ENCODE measurements at places on chromosomes 13 and 19.

- no peak for DNase-seq
Measured at GRCh38 chr13:34900288-34900739, 41.8 kb upstream of the NBEA start.

DNA sequence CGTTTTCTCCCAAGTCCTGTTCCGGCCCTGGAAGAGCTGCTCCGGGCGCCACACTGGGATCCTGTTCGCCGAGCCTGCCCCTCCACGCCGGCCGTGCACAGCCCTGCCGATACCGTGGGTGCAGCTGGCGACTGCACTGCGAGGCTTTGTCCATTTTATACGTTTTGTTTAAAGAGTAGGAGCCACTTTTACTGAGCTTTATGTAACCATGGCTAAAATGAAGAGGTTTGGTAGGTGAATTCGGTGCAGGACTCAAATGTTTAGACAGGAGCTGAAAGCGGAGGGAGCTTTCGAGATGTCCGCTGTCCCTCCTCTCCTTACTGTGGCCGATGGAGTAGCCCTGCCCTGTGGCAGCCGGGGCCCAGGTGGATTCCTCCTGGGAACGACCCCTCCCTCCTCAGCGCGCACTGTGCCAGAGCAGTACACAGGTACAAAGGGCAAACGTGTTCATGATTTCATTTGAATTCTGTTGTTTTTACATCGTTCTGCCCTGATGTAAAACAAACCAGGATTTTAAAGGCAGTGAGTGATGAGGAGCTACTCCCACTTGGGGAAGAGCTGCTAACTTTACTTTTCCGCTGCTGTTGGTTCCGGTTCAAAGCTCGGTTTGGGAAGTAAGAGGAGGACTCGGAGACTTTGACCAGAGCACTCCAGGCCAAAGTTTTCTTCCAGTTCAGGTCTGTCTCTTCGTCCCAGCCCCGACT is 1.7 kb downstream of the COL4A2 start:
- no peak for DNase-seq

- no peak for DNase-seq
Measured at GRCh38 chr19:611481-611868, 21.8 kb downstream of the HCN2 start.

- no peak for DNase-seq
Measured at GRCh38 chr19:16340092-16340491, 15.5 kb downstream of the KLF2 start.

- DNase-seq = no peak
Measured at GRCh38 chr13:22320991-22321390, 650.1 kb downstream of the FGF9 start.

DNA sequence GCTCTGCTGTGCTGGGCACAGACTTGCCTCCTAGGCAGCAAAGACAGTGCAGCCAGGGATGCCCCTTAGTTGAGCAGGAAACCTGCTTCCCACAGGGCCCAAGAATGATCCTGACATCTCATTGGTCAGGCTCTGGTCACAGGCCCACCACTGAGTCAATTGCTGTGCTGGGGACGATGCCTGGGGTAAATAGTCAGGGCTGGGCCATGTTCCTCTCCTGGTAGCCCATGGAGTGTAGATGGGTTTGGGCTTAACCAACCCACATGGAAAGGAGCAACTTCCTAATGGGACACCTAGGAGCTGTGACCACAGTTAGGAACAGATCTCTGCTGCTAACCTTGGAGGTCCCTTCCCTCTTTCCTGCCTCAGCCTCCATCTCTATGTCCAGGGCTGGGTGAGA is 212.5 kb upstream of the ZNF536 start:
- DNase-seq = no peak

GRCh38 chr13:41389580-41389979 is 67.8 kb upstream of the RGCC start:
- DNase-seq = peak; percentile 14

- peak; percentile 42 for DNase-seq
Measured at GRCh38 chr19:10289167-10289835, 451 bp upstream of the ICAM5 start.

DNA sequence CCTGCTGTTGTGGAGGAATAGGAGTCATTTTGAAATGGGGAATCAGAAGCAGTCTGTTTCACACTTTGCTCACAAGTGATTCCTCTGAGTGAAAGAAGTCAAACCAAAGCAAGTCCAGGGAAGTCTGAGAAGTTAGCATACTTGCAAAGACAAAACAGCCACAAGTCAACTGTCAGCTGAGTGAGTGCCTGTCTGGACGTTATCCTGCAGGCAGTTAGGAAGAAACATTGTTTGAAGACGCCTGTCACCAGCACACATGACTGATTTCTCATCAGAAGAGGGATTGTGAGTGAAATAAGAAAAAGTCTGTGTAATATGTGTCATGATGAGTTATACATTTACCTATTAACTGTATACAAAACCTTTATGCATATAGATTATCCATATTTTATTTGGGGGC is 153.5 kb downstream of the KCNRG start:
- no peak for DNase-seq

DNA sequence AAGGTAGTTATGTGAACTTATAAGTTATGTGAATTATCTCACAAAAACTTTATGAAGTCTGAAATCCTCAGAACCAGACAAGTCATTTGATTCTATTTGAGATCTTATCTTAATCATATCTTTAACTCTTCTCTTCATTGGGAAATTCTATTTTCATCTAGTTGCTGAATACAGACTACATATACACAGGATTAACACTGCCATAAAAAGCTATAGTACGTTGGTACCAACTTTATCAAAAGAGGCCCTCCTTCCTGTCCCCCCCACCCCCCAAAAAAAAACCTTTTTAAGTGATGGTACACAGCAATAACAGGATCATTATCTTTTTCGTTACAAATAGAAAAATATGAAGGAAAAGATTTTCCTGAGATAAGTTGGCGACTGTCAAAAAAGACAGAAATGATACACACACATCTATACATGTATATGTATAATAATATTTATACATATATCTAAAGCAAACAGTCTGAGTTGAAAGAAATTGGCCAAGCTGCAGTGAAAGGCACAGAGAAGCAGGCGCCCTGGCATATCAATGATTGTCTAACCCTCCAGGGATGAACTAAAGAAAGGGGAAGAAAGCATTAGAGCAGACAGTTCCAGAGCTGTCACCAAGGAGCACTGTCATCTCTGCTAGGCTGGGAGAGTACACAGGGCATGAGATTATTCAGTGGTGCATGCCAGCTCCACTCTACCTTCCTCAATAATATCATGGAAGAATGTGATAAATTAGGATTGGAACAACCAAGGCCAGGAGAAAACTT is 116.7 kb downstream of the KLF12 start:
- no peak for DNase-seq

DNA sequence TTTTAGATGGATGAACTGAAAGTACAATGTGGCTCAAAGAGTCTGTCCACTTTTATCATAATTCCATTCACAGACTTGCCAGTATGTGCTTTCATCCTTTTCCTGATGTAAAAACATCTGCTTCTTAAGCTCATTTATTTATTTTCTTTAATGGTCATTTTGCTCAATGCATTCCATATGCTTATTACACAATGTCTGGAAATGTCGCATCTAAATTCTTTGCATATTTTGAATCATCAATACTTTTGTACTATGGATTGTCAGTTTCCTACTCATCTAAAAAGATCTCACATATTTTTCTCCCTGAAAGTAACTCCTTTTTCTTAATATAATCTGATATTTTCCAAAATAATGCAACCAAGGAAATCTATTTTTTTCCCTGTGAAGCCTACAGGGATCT is 1315.8 kb downstream of the EFNB2 start:
- DNase-seq = no peak
